ENCODE measurements at places on chromosomes 16 and 17.

GRCh38 chr17:47741109-47741792 is 8.2 kb downstream of the TBX21 start:
- DNase-seq = no peak

GRCh38 chr16:19696328-19696727 is 21.7 kb downstream of the KNOP1 start:
- no peak for DNase-seq

- no peak for DNase-seq
Observed at GRCh38 chr17:8069587-8069860, 18.0 kb downstream of the ALOX12B start.

DNA sequence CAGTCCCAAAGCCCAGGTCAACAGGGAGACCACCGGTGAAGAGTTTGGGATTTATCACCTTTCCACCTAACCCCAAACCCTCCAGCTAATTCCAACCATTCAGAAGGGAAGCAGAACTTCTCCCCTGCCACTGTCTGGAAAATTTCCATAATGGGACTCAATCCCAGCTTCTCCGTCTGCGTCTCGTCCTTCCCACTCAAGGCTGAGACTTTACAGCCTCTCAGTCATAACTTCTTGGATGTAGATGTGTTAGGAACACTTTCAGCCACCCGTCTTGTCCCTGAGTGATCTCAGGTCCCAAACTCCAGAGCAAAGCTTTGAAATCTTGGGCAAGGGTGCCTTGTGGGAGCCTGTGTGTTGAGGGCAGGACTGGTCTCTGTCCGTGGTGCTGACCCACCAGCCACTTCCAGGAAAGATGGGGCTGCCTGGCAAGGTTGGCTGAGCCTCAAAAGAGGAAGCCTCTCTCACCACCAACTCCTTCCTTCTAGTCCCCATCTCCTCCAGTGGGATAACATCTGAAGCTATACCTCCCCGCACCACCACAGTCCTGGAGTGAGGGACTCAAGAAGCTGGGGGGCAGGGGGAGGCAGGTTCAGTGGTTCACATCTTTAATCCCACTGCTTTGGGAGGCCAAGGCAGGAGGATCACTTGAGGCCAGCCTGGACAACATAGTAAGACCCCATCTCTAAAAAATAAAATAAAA is 9.3 kb downstream of the GAS2L2 start:
- no peak for DNase-seq

DNA sequence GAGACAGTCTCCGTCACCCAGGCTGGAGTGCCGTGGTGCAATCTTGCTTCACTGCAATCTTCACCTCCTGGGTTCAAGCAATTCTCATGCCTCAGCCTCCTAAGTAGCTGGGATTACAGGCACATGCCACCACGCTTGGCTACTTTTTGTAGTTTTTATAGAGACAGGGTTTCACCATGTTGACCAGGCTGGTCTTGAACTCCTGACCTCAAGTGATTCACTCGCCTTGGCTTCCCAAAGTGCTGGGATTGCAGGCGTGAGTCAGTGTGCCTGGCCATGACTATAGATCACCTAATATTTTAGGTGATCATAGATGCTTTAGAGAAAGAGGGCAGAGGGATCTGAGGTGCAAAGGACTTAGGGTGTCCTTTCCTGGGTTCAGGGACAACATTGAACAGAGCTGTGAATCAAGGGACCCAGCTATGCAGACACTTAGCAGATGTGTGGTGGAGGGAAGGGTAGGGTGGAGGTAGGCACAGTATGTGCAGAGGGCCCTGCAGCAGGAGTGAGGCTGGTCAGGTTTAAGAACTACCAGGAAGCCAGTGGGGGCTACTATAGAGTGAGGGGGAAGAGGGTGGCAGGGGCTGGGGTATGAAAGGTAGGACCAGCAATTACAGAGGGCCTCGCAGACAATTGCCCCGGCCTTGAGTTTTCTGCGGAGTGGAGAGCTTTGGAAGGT is 116.5 kb downstream of the CMIP start:
- no peak for DNase-seq

Measured in stimulated activated CD4-positive, alpha-beta T cell treated with anti-CD3 and anti-CD28 coated beads, Interleukin-1b, Interleukin-23, amount 100 ng/mL, for 24 hours (primary cell).